ENCODE measurements at places on chromosomes 16 and 17.

DNA sequence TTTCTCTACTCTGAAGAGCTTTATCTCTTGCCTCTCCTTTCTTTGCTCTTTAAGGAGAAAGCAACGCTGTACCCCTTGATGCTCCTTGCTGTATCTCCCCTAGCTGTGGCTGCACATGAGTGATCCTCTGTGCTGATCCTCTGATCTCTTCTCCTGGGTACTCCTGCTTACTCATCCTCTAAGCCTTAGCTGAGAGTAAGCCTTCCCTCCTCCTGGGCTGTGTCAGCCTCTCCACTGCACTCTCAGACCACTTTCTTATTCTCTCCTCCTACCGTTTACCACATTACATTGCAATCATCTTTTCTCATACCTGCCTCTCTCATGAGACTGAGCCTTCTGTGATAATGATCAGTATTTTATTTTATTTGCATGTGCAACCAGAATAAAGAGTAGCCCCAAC, 25.1 kb downstream of the SOX9 start:
- DNase-seq = no peak

- no peak for DNase-seq
These were observed 167.6 kb upstream of the FAM20A start for GRCh38 chr17:68768804-68769203.

GRCh38 chr16:85948616-85949265, 49.8 kb downstream of the IRF8 start:
- no peak for DNase-seq

GRCh38 chr17:59160157-59161025, 4.8 kb downstream of the PRR11 start:
- no peak for DNase-seq

GRCh38 chr16:85190572-85190971, 78.3 kb upstream of the CIBAR2 start:
- no peak for DNase-seq

DNA sequence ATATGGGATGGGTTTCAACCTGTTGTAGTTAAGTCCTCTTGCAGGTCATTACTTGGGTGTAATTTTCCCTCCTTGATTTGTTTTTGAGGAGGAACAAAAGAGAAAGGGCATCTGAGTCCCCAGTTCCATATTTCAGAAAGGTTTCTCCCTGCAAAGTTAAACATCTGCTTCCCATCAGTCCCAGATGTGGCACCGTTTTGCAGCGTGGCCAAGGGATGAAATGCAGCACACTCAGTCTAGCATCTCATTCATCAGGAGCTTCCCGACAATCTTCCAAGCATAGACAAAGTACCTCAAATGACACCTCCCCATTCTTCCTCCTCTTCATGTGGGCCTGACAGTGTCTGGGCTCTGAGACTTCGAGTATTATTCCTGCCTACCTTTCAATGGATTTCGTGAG, 363.7 kb upstream of the SOX9 start:
- DNase-seq = no peak

DNA sequence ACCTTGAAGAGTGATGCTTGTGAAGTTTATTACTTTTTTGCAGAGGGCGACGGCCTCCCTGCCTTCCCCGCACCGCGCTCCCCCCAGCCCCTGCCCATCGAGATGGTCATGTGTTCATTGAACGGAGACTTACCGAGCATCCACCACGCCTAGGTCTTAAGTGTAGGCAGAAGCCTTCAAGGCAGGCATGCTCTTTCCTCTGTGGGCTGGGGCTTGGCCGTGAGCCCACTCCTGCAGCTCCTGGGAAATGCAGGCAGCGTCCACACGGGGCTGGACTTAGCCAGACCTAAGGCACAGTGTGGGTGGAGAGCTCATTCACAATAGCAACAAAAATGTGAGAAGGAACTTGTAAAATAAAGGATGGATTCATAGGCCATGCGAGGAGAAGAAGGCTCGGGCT, 19.2 kb downstream of the RNF213 start:
- DNase-seq = no peak

GRCh38 chr17:67865438-67865837, 40.1 kb downstream of the BPTF start:
- DNase-seq = no peak

DNA sequence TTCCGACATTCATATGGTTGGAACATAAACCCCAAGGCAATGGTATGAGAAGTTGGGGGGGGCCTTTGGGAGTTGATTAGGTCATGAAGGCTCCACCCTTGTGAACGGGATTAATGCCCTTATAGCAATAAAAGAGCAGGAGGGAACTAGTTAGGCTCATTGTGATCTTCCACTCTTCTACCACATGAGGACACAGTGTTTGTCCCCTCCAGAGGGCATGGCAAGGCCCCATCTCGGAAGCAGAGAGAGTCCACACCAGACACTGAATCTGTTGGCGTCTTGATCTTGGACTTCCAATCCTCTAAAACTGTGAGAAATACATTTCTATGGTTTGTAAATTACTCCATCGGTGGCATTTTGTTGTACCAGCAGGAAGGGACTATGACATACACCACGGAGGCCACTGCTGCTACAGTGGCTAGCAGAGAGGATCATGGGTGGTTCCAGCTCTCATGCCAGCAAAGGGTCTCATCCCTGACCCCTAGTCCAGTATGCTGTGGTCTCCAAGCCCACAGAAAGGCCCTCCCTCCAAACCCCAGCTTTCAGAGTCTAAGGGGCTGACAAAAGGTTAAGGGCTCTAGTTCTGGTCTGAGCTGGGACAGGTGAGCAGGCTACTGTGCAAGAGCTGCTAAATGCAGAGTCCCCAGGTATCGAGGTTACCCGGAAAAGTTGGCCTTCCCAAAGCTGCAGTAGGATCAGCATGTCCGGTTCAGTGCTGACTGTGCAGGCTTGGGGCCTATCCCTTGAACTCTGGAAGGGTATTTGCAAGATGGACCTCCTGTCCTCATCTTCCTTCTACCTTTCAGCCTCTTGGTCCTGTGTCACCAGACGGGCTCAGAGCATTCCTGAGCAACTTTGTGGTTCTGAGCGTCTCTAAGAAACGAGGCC, 12.2 kb downstream of the CCR7 start:
- no peak for DNase-seq

DNA sequence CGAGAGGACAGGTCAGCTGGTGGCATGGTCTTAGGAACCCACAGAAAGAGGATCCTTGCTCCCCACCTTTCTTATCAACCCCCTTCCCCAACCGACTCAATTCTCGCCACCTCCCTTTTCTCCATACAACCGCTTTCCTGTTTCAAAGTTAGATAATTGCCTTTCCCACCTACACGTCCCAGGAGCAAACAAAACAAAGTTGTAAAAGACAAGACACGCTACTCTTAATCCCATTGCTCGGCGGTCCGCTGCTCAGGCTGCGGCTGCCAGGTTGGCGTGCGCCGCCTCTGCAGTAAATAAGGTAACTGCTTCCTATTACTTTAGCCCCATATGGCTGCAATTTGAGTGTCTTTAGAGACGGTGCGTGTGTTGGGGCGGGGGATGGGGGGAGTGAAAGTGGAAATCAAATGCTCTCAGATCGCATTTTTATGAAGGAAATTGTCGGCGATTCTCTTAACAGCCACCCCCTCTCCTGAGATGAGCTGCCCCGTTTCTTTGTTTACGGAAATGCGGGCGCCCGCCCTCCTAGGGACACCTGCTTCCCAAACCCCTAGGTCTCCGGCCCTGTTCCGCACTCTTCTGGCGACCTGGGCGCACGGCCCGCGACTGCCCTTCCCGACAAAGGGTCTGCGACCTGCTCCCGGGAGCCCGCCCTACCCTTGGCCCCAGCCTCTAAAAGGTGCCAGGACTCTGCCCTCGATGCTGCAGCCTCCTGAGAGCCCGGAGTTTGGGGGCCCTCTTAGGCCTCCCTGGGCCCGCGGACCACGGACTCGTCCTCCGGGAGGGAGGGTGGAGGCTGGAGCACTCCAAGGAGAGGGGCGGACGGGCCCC, 3.7 kb upstream of the CBX8 start:
- no peak for DNase-seq

GRCh38 chr17:76039121-76039520, 12.0 kb upstream of the EVPL start:
- no peak for DNase-seq

- no peak for DNase-seq
These were observed 125.3 kb upstream of the SALL1 start for GRCh38 chr16:51276336-51276735.

Data from hindlimb muscle (tissue), 1 donor.